ENCODE measurements at places on chromosomes 1 and 21.

DNA sequence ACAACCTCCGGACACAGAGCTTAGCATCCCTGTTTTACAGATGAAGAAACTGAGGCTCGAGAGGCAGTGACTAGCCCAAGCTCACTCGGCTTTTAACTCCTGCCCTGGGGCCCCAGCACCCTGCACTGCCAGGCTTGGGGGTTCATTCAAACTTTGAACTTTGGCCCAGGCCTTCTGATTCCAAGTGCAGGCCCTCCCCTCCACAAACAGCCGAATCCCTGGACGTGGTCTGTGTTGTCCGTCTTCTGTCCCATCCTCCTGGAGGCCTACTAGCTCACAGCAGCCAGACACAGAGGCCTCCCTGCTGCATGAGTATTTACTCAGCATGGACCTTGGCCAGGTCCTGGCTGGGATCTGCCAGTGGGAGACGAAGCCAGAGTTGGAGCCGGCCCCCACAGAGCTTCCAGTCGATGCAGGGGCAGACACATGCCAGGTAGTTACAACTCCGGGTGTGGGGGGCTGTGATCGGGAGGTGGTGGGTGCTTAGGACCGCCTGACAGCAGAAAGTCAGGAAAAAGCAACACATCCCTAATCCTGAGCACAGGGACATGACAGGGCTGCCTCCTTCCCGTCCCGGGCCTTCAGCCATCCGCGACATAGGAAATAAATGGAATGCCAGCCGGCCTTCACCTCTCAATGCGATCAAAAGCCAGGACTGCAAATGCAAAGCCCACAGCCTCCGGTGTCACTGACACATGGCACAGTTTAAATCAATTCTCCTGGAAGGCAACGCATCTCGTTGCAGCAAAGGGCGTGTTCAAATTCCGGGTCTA is 7.4 kb downstream of the IFFO2 start:
- no peak for DNase-seq

DNA sequence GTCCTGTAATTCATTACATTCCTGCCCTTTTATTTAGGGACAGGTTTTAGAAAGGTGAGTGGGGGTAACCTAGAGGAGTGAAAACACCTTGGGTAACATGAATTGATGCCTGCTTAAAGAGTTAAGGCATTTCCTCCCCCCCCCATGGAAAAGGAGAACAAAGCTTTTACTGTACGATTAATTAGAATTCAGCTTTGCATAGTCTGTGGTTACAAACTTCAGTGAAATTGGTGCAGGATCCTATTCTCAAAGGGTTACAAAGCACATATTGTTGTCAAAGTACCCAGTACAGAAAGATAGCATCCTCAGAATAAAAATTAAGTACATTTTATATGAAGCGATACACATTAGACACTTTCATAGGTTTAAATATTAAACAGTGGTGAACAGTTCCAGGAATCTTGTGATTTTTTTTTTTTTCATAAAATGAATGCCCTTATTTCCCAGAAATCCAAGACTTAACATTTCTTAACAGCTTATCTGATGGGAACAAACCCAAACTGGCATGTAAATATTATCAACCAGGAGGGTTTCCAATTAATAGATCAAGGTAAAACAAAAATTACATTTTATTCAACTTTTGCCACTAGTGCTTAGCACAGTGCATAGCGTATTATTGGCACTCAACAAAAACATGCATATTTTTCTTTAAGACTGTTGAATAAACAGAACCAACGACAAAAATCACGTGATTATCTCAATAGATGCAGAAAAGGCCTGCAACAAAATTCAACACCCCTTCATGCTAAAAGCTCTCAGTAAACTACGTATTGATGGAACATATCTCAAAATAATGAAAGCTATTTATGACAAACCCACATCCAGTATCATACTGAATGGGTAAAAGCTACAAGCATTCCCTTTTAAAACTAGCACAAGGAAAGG is 172.7 kb downstream of the PDE4B start:
- no peak for DNase-seq

DNA sequence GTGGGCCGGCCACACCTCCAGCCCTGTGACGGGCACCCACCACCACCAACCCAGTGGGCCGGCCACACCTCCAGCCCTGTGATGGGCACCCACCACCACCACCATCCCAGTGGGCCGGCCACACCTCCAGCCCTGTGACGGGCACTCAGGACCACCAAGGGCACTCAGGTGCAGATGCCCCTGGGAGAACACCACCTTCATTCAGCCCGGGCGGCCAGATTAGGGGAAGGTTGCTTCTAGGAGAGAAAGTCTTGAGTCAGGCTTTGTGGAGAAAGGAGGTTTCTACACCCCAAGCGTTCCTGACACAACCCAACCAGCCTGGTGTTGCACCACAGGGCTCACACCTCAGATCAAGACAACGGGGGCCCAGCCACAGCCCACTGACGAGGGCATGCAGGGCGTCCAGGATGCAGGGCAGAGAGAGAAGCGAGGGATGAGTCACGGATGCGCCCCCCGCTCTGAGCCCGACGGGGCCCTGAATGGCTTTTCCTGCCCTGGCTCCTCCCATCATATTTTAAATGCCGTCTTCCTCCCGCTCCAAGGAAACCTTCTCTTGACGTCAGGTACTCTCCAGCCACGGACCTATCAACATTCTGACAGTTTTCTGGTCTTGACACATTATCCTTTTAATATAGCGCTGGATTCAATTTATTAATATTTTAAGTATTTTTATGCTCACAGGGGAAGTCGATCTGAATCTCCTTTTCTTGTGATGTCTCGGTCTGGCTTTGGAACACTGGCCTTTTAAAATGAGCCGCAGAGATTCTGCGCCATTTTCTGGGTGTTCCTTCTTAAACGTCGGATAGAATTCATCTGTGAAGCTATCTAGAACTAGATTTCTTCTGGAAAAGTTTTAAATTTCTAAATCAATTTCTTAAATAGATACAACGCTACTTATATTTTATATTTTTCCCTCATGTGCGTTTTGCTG is 631 bp upstream of the SPATC1L start:
- peak; percentile 94 for DNase-seq

DNA sequence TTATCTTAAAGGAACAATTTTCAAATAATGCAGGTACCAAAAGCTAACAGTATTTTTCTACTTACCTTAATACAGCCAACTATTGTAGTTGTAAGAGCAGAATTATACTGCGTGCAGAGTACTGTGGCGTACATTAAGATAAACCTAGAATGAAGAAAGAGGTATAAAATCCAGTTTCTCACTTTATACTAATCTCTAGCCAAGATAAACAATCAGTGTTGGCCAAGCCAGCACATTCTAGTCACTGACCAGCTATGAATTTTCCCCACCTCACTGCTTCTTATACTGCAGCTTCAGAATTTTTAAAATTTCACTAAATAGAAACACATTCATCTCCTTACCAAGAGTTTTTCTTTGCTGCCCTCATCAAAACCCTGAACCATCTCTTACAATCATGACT is 33.6 kb downstream of the SLC35D1 start:
- DNase-seq, result no peak

DNA sequence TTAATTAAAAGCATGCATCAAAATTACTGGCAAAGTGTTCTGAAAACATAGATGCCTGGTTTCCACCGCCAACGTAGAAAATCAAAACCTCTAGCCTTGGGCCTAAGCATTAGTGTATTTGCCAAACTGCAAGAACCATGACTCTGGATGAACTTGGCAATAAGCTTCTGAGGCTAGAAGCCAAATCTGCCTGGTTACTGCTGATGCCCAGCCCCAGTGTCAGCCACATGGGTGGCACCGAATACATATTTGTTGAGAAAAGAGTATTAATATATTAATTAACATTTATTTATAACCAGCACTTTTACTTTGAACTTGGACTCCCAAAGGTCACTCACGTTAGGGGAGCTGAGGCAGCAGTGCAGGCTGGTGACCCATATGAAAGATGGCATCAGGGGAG is 140.6 kb upstream of the HMGB4 start:
- DNase-seq, result no peak

- DNase-seq, result no peak
Observed at GRCh38 chr1:147722124-147722523, 38.3 kb downstream of the GJA5 start.

DNA sequence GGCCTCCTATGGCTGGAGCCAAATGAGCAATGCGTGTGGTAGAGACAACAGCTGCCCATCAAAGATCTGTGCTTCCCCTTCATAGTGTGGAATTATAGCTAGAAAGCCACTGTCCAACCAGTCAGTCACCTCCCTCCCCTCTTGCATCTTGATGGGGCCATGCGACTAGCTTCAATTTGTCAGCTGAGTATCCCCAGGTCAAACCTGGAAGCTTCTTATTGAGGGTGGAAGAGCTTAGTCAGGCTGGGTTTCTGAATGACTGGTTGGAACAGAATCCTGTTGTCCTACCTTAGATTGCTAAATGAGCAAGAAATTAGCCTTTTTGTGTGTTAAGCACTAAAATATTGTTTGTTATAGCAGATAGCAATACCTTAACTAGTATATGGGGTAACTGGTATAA is 625.4 kb downstream of the PTPRC start:
- DNase-seq, result no peak

- DNase-seq, result no peak
Observed at GRCh38 chr1:3506041-3506440, 51.6 kb downstream of the ARHGEF16 start.

GRCh38 chr1:46137916-46138315 is 5.5 kb upstream of the PIK3R3 start:
- no peak for DNase-seq

DNA sequence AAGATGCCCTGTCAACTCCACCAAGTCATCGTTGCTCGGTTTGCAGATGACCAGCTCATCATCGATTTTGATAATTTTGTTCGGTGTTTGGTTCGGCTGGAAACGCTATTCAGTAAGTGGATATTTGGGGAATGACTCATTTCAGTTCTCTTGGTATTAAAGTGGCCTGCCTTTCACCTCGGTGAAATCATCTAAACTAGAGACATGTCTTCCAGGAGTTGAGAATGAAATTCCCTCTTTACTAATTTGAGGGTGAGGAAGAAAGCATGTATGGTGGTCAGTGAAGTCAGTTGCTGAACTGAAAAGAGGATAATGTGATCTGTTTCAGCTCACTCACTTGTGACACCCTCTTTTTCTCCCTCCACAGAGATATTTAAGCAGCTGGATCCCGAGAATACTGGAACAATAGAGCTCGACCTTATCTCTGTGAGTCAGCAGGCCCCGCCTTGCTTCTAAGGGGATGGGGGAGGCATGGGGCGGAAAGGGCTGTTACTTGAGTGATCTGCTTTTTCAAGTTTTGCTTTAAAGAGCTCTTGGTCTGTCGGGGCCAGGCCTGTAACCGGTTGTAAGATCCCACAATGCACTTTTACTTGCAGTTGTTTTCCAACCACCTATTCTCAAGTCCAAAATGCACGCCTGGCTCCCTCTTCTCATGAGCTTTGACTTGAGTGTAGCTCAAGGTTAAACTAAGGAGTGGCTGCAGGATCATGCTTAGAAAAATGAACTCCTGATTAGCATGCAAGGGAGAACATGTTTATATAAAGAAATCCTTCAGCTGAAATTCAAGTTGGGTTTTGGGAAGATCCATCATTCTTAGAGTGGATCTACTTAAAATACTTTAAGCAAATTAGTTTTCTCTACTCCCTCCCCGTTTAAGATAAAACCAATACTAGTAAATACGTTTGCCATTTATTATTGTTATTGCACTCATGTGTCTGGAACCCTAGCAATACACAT is 59.8 kb downstream of the CAPN2 start:
- DNase-seq, result no peak

GRCh38 chr1:201006450-201006849 is 17.1 kb downstream of the KIF21B start:
- DNase-seq, result no peak

- no peak for DNase-seq
Observed at GRCh38 chr1:44346184-44346583, 8.9 kb downstream of the ERI3 start.

DNA sequence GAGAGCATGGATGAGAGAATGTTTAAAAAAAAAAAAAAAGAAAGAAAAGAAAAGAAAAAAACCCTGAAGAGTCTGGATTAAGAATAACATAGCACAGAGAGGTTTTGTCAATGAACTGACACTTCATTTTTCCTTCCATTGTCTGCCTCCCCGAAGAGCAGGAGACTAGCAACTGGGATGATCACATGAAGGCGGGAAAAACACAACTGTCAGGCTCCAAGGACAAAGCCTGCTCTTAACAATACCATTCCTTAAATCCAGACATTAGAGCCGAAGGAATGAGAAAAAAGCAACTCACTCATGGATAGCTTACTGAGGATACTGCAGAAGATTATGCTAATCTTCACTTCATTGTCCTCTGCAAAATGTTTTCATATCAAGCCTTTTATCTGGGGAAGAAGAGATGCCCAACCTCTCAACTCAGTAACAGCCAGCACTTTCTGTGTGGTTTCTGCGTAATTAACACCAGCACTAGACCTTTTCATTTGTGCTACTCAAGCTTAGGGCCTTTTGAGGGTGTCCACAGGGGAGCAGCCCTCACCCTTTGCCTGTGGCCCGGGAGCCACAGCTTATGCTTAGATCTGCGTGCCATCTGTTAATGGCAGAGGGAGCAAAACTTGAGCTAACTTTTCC is 182.3 kb downstream of the BARHL2 start:
- no peak for DNase-seq

GRCh38 chr1:243471754-243472745 is 216.2 kb downstream of the SDCCAG8 start:
- DNase-seq, result no peak

GRCh38 chr1:30272277-30273020 is 450.9 kb downstream of the MATN1 start:
- DNase-seq, result no peak

DNA sequence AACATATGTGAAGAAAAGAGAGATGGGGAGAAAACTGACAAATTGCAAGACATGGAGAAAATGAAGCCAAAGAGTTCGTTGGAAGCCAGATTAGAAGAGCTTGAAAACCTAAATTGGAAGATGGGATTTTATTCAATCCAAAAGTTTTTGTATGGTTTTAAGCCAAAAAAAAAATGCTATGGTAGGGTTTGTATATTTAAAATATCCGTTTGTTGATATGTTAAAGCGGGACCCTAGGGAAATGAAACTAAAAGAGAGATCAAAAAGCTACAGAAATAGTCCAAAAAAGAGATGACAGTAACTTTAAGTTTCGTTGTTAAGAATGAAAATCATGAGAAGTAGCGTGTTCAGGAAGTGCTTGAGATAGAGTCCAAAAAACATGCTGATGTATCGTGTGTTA is 617.7 kb upstream of the ADGRL2 start:
- no peak for DNase-seq

DNA sequence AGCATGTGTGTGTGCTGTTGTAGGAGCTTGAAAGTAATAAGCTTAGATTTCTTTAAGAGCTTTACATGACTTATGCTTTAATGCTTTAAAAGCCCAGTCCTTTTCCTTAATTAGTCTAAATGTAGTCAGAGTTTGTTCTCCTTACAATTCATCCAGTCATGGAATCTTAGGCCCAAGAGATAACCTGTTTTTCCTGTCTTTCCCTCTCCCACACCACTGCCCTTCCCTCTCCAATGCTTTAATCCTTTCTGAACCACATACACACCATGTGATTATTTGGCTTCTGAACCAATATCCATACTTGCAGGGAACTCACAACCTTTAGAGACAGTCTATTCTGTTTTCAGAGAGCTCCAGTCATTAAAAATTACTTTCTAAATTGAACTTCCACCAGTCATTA is 37.6 kb downstream of the ALG6 start:
- no peak for DNase-seq
